ENCODE measurements at places on chromosomes 7 and 10.

GRCh38 chr10:12181065-12181775 lies 14.5 kb downstream of the NUDT5 start:
- DNase-seq, result no peak

- peak; percentile 18 for DNase-seq
These were observed 157.1 kb downstream of the GPAM start for GRCh38 chr10:112026438-112026837.

GRCh38 chr10:74921744-74922143 lies 95.3 kb downstream of the KAT6B start:
- no peak for DNase-seq

- no peak for DNase-seq
These were observed 51.8 kb upstream of the ANK3 start for GRCh38 chr10:60441515-60441914.

DNA sequence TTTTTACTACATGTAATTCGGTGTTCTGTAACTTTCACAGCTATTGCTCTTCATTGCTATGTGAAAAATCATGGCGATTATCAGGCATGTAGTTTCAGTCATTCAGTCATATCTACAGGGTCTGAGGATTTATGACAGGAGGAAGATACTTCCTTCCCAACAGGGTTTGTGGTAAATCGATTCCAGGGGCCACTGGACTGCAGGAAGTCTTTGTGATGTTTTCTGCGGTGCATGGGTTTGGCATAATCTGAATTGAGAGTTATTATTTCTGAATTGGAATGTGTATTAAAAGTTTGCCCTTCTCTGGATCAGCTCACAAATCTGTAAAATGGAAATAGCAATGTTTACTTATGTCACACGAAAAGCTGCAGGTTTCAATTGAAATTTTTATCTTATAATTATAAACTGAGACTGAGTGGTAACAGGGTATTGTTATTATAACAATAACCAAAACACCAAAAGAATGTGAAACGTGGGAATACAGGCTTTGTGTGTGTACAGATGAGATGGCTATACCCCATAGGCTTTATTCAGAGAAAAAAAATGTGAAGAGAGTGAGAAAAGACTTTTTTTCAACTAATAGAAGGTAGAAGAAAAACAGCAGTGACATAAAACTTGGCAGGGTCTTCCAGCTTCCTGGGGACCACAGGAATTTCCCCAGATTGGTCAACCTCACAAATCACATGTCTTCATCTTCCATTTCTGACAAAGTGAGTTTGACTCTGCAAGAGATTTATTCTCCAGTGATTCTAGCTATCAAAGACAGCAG lies 307.7 kb upstream of the NFE2L3 start:
- no peak for DNase-seq

- DNase-seq, result no peak
These were observed 507.6 kb downstream of the GRID1 start for GRCh38 chr10:85858776-85859515.

DNA sequence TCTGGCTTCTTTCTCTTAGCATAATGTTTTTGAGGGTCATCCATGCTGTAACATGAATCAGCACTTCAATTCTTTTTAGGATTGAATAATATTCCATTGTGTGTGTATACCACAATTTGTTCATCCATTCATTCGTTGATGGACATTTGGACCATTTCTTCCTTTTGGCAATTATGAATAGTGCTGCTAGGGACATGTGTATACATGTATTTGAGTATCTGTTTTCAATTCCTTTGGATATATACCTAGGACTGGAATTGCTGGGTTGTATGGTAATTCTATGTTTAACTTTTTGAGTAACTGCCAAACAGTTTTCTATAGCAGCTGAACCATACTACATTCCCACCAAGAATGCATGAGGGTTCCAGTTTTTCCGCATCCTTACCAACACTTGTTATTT lies 39.2 kb downstream of the GBF1 start:
- DNase-seq, result no peak

DNA sequence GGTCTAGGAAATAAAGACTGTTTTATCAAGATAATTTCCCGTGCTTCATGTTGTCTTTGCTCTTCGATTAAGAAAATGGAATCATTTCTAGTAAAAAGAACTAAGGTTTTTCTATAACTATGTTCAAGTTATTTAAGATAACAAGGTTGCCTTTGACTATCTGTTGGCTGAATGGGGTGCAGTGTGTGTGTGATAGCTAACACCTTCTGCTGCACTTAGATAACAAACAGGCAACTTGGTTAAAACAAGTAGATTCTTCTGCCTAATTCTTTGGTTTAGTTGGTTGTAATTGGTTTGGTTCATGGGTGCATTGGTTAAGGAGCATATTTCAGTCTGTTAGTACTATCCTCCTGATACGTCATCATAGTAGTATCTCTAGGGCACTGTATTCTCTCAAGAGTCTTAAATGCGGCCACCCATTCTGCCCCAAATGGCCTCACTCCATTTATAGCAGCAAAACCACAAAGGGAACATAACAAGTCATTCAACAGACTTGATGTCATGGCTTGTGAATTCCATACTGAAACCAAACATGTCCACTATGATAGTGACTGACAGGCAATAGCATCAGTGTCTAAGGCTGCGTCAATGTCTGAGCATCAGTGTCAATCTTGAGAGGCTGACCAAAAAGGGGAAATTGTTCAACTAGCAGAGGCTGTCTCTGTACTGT lies 55.7 kb downstream of the CCDC3 start:
- DNase-seq, result no peak

GRCh38 chr7:149799397-149800168 lies 26.2 kb upstream of the ZNF467 start:
- peak; percentile 97 for DNase-seq

DNA sequence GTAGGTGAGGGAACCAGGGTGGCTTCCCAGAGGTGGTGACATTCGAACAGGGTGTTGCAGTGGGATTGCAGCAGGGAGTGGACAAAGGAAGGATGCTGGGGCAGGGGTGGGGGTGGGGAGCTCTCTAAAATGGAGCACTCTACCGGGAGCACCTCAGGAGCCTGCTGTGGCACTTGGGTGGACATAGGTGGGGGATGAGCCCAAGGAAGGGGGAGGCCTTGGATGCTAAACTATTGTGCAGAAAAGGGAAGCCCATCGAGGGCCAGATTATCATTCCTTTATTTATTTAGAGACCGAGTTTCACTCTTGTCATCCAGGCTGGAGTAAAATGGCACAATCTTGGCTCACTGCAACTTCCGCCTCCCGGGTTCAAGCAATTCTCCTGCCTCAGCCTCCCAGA lies 3.3 kb upstream of the STX1A start:
- no peak for DNase-seq

DNA sequence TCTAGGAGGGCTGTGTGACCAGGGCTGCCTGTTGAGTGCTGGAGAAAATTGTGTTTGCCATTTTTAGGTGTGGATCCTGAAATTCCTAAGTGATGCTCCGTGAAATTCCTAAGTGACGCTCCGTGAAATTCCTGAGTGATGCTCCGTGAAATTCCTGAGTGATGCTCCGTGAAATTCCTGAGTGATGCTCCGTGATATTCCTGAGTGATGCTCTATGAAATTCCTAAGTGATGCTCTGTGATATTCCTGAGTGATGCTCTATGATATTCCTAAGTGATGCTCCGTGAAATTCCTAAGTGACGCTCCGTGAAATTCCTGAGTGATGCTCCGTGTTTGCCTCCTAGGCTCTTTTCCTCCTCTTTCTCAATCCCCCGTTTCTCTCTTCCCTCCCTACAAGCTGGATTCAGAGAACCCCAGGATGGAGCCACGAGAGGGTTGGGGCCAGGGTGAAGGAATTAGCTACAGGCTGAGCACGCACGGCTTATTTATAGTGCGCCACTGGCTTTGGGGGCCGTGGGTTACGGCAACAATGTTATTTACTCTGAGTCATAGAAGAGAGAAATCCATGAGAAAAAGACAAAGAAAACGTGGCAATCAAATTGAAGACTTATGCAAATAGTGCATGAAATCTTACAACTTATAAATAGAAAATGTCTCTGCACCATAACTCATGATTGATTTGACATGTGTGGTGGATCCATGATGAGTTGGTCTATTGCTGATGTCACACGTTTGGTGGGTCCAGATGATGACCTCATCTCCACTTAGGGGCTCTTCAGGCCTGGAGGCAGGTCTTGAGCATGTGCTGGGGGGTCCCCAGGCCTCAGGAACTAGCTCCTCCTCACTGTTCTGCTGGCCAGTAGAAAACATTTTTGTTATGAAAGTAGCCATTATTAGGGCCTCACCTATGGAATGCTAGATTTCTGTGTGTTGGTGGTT lies 224.6 kb downstream of the WDR37 start:
- DNase-seq, result no peak

DNA sequence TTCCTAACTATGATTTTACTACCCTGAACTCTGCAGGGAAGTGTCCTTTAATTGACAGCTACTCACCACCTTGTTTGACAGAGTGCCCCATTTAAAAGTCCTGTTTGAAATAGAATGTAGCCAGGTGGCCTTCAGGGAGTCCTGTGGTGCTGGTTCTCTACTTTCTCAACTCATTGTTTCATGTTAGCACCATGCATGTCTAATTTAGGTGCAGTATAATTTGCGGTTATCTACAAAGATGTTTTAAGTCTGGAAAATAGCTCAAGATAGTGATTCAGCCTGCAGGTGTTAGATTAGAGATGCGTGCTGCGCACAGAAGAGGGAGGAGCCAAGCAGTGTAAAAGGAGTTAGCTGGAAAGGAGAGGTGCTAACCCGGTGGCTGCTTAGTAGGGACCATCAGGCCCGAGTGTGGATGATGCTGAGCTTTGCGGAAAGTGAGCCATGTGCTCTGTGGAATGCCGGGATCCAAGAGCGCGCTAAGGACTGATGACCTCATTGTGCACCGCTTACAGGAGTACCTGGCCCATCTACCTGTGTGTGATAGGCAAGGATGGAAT lies 1.2 kb downstream of the CCM2 start:
- peak; percentile 55 for DNase-seq

GRCh38 chr10:96283351-96283750 lies 12.0 kb upstream of the BLNK start:
- DNase-seq, result no peak

GRCh38 chr10:31697271-31698180 lies 231.1 kb downstream of the ARHGAP12 start:
- no peak for DNase-seq

GRCh38 chr10:57815949-57816348 lies 451.7 kb downstream of the IPMK start:
- no peak for DNase-seq

DNA sequence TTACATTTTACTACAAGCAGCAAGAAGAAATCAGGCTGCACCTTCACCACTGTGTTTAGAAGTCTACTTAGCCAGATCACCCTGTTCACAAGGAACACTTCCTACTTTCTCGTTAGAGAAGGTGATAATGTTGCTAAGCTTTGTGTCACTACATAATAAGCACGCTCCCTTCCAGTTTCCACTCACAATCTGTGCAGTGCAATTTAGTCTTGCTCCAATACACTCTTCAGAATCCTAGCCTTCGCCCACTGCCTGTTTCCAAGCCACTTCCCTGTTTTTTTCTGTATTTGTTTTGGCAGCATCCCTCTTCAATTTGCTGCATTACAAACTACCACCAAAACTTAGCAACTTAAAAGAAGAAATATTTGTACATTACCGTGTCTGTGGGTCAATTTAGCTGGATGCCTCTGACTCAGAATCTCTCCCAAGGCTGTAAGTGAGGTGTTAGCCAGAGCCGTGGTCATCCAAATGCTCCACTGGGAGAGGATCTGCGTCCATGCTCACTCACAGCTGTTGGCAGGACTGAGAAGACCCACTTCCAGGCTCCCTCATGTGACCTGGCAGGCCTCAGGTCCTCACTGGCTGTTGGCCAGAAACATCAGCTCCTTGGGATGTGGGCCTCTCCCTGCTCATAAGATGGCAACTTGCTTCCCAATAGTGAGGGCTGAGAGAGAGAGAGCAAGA lies 110.4 kb downstream of the PON1 start:
- DNase-seq, result no peak

DNA sequence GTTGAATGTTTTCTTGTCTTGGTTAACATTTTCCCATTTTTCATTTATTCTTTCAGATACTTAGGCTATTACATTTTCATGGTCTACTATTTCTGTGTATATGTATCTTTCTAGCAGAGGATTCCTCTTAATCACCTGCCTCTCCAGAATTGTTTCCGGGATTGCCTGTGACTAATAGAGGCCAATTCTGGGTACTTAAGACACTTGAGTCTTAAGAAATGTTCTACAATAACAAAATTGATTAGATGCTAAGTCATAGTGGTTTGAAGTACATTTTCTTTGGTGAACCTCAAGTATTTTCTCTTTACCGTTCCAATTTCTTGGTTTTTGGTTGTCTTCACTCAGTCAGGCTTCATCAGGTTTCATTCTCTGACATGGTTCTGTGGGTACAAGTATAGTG lies 26.4 kb downstream of the BBS9 start:
- DNase-seq, result no peak

DNA sequence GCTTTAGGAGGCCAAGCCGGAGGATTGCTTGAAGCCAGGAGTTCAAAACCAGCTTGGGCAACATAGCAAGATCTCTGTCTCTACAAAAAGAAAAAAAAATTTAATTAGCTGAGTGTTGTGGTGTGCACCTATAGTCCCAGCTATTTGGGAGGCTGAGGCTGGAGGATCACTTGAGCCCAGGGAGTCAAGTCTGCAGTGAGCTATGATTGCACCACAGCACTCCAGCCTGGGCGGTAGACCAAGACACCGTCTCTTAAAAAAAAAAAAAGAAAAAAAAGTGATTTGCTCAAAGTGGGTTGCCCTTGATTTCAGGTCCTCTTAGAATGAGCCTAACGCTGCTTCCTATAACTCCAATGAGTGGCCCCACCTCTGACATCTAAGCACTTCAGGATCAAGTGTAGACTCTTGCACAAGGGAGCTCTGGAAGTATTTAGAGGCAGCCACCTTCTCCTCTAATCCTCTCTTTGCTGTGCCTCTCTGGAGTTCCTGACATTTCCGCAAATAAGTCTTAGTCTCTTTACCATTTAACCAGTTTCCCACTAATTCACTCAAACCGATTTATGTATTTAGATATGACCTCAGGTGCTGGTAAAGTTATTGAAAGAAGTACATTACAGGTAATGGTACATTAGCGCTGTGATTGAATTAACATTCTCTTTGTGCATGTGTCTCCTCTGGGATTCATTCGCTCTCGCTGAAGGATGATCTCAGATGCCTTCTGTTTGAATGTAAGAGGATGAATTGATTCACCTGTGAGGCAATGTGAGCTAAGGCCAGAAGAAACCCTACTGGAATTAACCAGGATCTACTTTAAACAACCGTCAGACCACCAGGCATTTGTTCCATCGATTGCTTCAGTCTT lies 60.8 kb upstream of the CELF2 start:
- DNase-seq, result no peak

DNA sequence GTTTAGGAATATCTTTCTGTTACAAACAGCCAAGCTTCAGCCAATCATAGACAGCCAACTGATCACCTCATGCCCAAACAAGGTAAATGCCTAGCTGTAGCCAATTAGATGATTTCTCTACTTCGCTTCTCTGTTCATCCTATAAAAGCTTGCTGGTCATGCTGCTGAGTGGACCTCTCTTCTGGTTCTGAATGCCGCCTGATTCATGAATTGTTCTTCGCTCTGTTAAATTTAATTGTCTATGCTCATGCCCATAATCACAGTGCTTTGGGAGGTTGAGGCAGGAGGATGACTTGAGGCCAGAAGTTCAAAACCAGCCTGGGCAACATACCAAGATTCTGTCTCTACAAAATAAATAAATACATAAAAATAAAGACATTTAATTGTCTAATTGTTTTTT lies 698.1 kb upstream of the NRP1 start:
- no peak for DNase-seq

- DNase-seq, result no peak
These were observed 57.9 kb upstream of the SYPL1 start for GRCh38 chr7:106169821-106170610.

All from H7 (cell line).